ENCODE measurements at places on chromosomes 3 and 15.

- no peak for DNase-seq
Observed at GRCh38 chr3:84547971-84548970, 410.5 kb upstream of the CADM2 start.

DNA sequence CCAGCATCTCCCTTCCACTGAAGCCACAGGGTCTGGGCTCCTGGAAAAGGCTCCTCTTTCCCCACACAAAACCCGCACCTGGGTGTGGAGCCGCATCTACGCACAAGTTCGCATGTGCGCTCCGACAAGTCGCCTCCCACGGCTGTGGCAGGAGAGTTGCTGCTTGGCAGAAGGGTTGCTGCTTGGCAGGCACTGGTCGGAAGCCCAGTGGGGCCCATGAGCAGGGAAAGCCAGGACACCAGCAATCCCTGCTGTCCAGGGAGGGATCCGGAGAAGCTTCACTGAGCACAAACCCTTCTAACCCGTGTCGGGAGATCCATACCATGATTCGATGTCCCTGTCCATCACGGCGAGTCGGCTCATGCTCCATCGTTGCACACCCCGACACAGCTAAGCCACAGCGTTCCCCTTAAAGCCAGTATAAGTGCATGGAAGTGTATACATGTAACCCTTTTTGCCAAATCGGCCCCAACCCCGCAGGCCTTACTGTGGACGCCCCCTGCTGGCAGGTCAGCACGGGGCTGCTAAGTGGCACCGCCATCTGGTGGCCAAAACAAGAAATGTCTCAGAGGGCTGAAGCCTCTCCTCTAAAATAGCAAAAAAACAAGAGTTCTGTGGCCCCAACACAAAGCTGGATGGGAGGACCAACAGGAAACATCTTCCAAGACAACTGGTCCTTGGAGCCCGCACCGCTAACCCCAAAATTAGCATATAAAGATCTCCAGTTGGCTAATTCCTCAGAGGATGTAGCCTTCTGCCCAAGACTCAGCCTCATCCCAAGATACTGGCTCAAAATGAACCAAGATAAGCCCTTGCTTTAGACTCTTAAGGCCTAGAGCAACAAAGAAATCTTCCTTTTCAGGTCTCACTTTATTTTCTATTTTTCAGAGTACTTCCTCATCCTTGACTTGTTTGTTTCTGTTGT, 8.3 kb downstream of the ANKRD63 start:
- DNase-seq = peak; percentile 84

GRCh38 chr3:151436675-151437446, 24.0 kb downstream of the IGSF10 start:
- no peak for DNase-seq

- no peak for DNase-seq
Observed at GRCh38 chr15:67765701-67766100, 59.6 kb upstream of the SKOR1 start.

GRCh38 chr3:435161-435560, 238.6 kb downstream of the CHL1 start:
- DNase-seq = no peak

DNA sequence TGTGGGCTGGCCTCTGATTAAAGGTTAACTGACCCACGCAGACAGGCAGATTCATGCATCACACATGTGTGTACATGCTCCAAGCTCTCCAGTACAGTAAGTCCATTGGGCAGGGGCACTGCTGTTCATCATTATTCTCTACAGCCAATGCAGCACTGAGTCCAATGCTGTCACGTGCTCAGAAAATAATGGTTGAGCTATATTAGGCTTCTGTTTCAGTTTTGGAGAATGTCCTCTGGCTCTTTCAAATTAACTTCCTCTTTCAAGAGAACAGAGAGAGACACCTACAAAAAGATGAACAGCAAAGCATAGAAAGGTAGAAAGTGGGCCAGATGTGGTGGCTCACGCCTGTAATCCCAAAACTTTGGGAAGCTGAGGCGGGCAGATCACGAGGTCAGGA, 202.6 kb downstream of the MEX3B start:
- no peak for DNase-seq
